Stimulated activated CD4-positive, alpha-beta T cell treated with anti-CD3 and anti-CD28 coated beads, Interleukin-15, amount 100 ng/mL, for 48 hours (primary cell): ENCODE measurements at places on chromosomes 2 and 18.

GRCh38 chr18:44700652-44701051 is 20.0 kb downstream of the SETBP1 start:
- DNase-seq: no peak

DNA sequence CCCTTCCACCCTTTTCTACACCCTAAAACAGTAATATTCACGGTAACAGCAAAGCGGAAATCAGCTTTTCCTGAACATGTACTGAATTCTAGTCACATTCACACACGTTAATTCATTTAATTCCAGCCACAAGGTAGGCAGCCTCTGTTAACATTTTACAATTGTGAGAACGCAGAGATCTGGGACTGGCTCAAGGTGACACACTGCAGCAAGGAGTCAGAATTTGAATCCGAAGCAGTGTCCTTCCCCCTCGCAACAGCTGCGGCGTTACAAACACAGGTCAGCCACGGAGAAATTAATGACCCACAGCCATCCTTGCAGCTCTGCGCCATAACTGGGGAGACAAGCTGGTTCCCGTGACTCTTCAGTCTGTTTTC is 818 bp upstream of the SLC20A1 start:
- DNase-seq: no peak

DNA sequence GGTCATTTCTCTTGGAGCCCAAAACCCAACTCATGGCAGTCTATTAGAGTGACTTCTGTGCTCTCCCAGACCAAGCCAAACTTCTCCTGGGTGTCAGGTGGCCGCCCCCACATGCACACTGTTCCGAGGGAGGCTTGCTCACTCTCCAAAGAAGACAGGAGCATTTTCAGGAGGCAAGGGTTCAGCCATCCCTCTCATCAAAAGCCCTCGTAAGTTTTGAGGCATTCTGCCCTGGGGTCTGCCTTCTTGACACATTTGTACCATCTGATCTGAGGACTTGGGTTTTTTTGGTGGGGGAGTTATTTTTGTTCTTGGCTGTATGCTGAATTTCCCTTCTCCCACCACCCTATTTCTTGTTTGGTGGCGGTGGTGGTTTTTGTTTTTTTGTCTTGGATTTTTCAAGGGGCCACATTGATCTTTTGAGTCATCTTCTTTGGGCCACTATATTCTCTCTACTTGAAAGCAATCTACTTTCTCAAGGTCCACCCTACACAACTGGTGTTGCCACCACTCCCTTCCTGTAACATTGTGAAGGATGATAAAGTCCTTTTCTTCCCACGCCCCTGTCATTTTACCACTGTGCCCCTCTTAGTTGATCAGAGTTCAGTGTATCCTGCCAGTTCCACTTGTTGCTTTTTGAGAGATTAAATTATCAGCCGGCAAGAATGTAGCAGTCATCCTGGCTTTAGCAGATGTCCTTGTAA is 255.8 kb downstream of the CYP26B1 start:
- DNase-seq: no peak

DNA sequence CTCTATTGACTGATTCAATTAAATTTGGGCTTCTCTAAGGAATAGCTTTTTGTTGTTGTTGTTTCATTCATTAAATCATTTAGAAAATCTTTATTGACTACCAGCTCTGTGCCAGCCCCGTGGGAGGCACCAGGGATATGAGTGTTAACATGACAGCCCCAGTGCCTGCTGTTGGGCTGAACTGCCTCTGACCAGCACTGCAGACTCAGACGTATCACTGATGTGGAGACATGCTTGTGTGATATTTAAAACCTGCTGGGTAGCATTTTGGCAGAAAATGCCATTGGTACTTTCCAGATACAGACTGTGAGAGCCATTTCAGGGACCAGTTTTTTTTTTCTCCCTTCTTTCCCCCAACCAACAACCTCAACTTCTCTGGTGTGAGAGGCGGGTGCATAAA is 38.6 kb upstream of the KCNF1 start:
- no peak for DNase-seq

- no peak for DNase-seq
Measured at GRCh38 chr2:18423636-18424035, 136.8 kb downstream of the RDH14 start.

- DNase-seq: no peak
Measured at GRCh38 chr18:7946734-7947377, 379.7 kb downstream of the PTPRM start.

DNA sequence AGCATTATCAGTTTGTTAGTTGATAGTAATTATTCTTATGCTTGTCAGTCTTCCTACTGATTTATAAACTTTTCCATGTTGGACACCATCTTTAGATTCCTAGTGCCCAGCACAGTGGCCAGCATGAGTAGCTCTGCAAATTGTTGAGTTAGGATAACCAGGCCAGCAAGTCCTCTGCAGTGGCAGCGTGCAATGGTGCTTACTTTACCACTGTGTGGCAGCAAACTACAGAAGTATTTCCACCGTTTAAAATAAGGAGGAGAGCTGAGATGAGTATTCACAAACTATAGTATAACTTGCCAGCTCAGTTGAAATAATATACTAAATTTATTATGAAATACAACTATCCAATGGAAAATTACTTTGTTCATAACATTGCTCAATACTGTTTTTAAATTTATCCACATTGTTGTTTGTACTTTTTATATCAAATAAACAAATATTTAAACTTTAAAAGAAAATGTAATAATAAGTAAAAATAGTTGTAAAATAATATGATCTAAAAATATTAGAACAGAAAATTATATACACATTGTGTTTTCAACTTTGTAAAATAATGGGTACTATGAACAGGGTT is 9.3 kb upstream of the THADA start:
- DNase-seq: no peak

- DNase-seq: no peak
Measured at GRCh38 chr18:63321291-63321690, 1.7 kb upstream of the BCL2 start.

DNA sequence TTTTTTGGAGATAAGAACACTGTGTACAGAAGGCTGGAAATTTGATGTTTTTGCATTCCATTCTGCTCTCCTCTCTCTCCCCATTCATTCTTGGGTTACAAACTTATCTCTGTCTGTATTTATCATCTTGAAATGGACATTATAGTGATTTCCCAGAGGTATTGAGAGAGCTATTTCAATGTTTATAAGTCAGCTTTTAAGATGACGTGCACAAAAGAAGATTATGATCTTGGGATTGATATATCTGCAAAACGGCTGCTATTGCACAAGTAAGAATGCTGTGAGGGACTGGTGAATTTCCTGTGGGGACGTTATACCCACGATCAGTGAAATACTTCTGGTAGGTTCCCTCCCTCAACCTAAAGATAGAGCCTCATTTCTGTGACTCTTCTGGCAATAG is 61.0 kb upstream of the DTNA start:
- no peak for DNase-seq

DNA sequence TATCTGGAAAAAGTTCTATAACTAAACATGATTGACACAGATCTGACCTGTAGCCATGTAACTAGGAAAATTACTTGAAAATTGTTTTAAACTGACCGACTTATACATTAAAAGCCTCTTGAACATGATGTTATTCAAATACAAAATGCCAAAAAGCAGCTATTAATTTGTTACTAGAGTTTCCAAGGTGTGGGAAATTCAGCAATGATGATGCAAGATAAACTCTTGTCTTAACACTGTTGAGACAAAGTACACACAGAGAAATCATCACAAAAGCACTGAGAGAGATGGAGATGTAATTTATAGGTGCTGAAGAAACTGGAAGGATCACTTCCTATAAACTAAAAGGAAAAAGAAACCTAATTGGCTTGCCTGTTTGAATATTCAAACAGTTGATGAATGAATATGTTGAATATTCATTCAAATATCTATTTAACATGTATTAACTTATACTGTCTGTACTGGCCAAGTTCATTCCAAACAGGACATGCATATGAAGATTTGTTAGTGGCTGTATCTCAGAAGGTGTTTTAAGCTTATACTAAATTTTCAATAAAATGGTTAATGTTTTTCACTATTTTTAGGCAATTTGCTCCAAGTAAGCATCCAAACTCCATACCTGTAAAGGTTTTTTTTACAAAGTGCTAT is 34.6 kb upstream of the WDR75 start:
- no peak for DNase-seq

DNA sequence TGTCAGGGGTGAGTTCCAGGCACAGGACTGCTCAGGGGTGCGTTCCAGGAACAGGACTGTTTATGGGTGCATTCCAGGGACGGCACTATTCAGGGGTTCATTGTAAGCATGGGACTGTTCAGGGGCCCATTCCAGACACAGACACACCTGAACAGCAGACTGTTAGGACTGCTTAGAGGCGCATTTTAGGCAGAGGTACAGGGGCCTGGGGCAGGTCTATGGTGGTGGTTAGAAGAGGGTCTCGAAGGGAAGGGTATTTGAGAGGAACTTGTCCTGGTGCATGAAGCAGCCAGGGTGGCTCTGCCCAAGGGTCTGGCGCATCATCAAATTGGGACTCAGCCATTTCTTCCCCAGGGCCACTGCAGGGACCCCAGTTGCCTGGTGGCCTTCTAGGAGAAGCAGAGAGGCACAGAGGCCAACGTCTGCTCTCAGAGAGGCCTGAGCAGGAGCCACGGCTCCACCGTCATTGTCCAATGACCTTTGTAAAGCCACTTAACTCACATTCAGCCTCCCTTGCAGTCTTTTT is 14.8 kb upstream of the MLPH start:
- DNase-seq: no peak

DNA sequence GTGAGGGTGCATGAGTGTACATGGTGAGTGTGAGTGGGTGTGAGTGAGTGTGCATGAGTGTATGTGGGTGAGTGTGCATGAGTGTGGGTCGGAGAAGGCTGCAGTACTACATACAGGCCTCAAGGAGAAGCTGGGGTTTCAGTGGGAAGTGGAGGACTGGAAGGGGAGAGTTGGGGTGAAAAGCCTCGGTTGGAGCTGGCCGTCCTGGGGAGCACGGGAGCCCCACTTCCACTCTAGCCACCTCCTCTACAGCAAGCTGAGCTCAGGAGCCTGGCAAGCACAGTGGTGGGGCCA is 68.7 kb upstream of the HPCAL1 start:
- no peak for DNase-seq

GRCh38 chr2:121541495-121541894 is 10.8 kb downstream of the RNU4ATAC start:
- no peak for DNase-seq

DNA sequence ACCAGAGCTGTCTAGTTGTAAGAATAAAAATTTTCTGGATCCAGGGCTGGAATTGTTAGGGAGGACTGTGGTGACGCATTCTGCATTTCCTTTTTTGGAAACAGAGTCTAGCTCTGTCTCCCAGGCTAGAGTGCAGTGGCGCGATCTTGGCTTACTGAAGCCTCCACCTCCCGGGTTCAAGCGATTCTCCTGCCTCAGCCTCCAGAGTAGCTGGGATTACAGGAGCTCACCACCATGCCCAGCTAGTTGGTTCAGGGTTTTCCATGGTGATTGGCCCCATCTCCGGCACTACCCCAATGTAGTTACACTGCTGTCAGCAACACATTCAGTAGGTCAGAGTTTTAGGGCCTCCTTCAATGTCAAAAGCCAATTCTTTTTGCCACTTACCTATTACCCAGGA is 58.6 kb upstream of the RNF152 start:
- DNase-seq: no peak

DNA sequence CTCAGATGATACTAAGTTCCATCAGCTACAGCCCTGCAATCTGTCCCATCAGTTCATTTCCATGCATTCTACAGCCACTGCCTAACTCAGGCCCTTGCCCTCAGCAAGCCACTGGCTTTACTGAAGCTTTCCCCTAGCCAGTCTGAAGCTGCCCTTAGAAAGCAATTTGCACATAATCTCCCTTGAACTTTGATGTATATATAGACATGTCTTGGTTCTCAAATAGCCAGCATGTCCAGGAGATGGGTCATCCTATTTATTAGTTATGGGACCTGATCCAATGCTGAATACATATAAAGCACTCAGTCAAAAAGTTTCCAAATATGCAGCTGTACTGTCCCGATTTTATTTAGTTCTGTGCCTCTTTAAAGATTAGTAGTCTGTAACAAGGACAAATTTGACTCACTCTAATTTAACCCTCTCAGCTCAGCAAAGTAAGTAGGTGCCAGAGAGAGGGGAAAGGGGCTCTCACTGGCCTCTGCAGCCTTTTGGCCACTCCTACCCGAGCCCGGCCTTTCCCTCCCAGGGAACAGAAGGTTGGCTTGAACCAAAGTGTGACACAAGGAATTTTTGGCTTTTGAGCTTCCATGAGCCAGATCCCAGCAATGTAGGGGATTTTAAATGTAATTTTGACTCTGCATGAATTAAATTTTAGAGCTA is 70.7 kb downstream of the CCDC93 start:
- DNase-seq: no peak

- DNase-seq: no peak
Measured at GRCh38 chr18:12851716-12852115, 32.3 kb downstream of the PTPN2 start.

- no peak for DNase-seq
Measured at GRCh38 chr2:85675866-85676548, 8.0 kb upstream of the SFTPB start.

DNA sequence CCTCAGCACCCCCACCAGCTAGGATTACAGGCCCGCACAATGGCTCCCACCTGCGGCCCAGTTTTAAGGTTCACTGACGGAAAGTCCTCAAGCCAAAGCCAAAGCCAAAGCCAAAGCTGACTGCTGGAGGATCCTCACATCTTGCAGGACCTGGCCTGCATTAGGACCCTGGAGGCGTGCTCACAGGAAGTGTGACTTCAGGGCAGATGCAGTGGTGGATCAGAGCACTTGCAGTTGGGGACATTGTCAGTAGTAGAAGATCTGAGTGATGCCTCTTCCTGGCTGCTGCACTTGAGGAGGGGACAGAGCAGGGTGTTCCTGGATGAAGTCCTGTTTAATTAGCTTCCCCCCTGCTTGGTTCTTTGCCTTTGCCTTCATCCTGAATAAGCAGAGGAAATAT is 69.0 kb upstream of the ALPP start:
- no peak for DNase-seq

DNA sequence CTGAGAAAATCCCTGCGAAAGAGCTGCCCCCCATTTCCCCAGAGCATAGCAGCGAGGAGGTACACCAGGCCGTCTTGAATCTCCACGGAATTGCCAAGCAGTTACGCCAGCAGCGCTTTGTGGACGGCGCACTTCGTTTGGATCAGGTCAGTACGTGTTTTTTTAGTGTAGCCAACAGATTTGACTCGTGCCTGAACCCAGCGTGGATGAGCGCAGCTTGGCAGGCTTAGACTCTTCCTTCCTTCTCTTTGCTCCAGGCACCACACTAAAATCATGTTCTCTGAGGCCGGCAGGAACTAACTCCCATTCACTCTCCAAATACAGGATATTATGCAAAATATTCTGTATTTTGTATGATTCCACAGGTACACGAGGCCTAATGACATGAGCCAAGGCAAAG is 115.3 kb upstream of the ALPP start:
- no peak for DNase-seq
